OCI-LY7 (cell line): ENCODE measurements at places on chromosomes 2 and 18.

GRCh38 chr2:95272299-95272751 lies 1.9 kb upstream of the PROM2 start:
- DNase-seq: no peak

DNA sequence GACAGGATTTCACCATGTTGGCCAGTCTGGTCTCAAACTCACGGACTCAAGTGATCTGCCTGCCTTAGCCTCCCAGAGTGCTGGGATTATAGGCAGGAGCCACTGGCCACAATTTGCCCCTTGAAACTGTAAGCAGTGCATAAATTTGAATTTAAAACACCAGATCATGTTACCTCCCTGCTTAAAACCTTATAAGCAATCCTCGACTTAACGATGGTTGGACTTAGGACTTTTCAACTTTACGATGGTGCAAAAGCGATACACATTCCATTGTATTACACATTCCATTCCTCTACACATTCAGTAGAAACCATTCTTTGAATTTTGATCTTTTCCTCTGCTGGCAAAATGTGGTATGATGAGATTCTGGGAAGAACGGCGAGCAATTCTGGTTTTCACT lies 23.2 kb upstream of the EFR3B start:
- no peak for DNase-seq

DNA sequence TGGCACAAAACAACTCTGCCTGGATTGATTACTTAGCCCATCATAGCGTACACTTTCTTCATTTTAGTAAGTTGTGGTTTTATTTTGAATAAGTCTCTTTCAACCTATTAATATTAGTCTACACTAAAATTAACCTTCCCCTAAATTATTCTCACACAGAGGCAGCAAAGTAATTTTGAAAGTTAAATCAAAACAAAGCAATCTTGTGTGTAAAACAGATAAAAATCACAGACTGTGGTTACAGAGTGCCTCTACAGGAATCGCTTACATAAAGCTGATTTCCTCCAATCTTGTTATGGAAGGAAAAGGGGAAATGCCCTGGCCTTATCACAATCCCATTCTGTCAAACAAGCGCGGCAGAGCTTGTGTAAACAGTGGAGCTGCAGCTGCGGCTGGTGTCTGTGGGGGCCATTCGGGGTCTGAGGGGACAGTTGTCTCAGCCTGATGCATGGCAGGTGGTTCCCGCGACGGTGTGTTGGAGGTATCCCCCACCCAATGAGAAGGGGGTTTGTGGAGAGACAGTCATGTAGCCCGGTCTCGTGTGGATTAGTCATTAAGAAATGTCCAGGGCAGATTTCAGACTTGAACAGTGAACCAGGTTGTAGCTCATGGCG lies 42.1 kb downstream of the BCL2L11 start:
- no peak for DNase-seq

DNA sequence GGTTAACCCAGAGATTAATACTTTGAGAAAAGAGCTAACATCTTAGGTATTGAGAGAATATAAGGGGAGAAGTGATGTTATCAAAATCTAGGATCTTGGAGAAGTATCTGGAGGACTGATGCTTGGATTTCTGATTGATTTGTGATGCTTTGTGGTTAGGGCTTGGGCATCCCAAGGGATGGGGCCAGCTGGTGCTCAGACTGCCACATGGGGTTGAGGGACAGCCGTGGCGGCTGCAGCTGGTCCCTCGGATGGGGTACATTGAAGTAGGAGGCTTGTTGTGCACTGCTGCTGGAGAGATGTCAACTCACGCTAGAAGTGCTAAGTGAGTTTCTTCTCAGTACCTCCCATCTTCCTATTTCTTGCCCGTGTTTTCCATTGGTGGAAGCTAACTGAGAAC lies 22.4 kb downstream of the HRH4 start:
- no peak for DNase-seq

- DNase-seq: no peak
These were observed 557.3 kb upstream of the ZNF804A start for GRCh38 chr2:184041077-184041476.

DNA sequence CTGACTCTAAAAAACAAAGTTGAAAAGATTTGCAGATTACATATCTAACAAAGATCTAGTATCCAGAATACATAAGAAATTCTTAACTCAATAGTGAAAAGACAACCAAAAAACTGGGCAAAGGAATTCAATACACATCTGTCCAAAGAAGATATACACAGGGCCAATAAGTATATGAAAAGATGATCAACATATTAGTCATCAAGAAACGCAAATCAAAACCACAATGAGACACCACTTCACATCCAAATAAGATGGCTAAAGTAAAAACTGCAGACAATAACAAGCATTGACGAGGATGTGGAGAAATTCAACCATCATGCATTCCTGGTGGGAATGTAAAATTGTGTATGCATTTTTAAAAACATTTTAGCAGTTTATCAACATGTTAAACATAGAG lies 256.0 kb downstream of the EIPR1 start:
- DNase-seq: no peak

DNA sequence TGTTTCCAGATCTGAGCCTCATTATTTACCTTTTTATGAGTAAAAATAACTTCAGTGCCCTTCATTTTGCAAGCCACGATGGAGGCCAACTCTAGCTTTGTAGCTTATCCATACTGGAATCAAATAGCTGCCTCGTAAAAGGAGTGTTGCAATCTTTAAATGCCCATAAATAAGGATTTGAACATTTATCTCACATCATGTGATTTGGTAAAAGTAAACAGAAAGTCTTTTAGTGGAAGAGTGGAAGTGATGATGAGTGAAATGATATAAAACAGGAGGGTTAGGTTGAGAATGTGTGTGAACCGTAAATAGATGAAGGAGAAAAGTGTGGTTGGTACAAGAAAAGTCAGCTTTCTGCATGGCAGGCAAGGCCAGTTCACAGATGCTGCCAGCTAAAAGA lies 348.9 kb downstream of the OSR1 start:
- no peak for DNase-seq

DNA sequence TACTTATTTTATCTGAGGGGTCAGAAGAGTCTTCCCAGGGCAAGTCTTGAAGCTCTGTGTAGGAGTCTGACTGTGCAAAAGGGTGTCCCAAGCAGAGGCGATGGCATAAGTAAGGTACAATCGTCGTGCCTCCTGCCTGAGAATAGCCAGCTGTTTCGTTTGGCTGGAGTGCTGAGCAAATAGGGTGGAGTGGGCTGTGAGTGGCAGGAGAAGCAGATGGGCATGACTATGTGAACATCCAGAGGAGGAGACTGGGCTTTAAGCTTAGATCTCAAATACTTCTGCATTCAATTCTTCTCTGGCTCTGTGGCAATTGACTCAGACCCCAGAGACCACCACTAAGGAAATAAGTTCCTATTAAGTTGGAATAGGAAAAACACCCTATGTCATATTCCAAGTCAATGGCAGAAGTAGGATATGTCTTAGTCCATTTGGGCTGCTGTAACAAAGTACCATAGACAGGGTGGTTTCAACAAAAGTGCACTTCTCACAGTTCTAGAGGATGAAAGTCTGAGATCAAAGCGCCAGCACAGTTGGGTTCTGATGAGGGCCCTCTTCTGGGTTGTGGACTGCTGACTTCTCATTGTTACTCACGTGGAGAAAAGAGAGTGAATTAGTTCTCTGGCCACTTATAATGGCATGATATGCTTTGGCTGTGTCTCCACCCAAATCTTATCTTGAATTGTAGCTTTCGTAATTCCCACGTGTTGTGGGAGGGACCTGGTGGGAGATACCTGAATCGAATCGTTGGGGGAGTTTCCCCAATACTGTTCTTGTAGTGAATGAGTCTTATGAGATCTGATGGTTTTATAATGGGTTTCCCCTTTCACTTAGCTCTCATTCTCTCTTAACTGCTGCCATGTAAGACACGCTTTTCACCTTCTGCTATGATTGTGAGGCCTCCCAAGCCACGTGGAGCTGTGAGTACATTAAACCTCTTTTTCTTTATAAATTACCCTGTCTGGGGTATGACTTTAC lies 120.2 kb downstream of the LPIN1 start:
- no peak for DNase-seq

DNA sequence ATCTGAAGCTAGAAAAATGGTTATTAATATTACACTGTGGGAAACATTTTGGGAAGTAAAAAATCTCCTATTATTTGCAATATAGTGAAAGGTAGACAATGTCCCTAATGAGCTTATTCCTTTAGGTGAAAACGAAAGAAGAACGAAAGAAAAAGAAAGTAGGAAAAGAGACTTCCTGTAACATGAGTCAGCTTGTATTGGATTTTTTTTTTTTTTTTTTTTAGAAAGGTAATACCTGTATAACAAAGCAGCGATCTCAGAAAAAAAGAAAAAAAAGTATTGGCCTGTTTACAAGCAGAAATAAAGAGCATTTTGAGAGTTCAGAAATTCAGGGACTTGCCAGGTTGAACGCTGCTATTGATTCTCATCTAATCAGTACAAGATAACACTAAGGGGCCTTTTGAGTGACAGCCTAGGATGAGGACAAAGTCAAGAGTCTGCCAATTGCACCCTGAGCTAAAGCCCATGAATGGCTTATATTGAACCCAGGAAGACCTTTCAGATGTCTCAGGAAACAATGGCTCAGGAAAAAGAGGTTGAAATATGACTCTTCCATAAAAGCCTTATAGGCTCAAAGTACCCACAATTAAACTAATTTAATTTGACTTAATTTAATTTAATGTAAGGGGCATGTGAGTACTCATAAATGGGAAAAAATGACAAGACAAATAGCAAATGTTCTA lies 615.6 kb upstream of the CDH2 start:
- DNase-seq: no peak

GRCh38 chr2:84874381-84875212 lies 6.3 kb downstream of the TRABD2A start:
- DNase-seq: no peak

- DNase-seq: peak; percentile 71
These were observed 36.1 kb downstream of the TET3 start for GRCh38 chr2:74020702-74021406.

DNA sequence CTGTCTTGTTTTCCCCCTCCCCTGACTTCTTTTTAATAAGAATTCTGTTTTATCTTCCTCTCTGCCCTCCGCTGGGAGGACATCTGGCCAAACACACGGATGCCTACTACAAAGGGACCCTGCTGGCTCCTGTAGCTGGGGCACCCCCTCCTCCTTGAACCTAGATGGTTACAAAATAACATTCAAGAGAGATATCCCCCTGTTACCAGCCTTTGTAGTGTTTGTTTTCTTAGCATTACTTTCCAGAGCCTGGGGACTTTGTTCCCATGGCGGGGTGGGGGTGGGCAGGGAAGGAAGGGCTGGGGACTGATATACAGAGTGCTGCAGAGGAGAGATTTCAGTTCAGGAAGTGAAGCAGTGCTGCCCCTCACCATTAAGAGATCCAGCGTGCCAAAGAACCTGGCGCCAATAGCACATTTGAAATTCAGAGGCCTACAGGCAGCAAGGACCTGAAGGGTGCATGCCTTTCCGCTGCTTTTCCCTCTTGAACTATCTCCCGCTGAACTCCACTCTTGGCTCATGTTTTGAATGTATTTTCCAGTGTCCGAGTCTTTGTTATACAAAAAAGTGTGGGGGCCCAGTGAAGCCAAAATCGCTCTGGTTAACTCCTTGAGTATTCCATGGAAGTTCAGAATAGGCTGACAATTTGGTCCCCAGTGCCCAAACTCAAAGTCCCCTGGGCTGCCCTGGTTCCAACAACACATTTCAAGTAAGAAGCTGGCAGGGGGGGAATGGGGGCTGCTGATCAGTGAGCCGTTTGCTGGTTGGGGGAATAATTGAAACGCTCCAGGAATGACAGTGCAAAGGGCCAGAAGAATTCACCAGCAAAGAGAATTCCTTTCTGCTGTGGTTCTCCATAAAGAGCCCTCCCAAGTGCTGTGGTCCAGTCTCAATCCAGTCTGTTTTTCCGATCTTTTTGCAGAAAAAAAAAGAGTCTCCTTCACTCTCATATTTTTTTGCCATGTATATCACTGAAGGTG lies 94.8 kb upstream of the THOC1 start:
- DNase-seq: no peak

- DNase-seq: no peak
These were observed 18.9 kb downstream of the HPCAL1 start for GRCh38 chr2:10321622-10322021.

- no peak for DNase-seq
These were observed 107.9 kb downstream of the B3GNT2 start for GRCh38 chr2:62303788-62304187.

GRCh38 chr2:122368576-122369243 lies 613.3 kb downstream of the TSN start:
- DNase-seq: no peak
